ENCODE measurements at places on chromosomes 5 and 9.
A peak's percentile ranks its signal among the peaks of the same experiment; 100 is the strongest.

GRCh38 chr9:89902450-89903140 is 297.8 kb downstream of the GADD45G start:
- no peak for DNase-seq

GRCh38 chr5:162703914-162704313 is 636.3 kb downstream of the GABRG2 start:
- DNase-seq: no peak

- DNase-seq: no peak
These were observed at the start of gene IL11RA for GRCh38 chr9:34651876-34652601. Gene IL11RA, plus strand, starts transcription at chr9:34652185. Its CDS starts 3,033 bp downstream, at chr9:34655218.

DNA sequence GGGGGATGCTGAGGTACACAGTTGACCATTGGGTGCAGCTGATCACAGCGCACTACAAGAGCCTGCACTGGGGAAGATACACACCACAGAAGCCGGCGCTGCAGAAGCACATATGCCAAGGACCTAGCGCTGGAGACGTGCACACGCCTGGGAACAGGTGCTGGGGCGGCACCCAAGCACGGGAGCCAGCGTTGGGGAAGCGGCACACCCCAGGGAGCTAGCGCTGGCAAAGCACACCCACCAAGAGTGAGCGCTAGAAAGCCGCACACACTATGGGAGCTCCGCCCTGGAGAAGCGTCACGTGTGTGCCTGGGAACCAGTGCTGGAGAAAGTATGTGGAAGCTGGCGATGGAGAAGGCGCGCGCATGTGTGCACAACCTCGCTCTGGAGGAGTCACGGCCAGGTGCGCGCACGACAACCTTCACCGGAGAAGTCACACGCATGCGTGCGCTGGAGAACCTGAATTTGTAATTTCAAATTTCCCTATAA is 4.5 kb downstream of the FANCC start:
- no peak for DNase-seq

DNA sequence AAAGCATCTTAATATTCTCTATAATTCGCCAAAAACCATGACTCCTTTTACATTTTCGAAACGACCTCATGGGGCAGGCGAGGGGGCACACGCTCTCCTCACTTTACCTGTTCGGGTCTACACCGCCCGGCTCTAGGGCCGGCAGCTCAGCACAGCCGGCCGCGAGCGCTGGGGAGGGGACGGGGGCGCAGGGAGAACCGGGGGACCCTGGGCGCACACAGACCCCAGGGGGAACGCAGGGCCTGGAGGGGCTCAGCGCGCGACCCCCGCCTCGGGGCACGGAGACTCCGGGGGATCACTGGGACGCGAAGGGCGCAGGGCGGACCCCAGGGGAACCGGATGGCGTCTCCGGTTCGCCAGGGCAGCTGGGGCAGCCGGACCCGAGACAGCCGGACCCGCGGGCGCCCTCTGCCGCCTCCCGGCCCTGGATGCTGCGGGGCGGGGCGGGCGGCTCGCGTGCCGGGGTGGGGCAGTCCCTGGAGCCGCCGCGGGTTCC is at the start of gene AHRR:
TSS of gene AHRR (plus strand) at position 485 of the 496 bp plus-strand sequence. CDS start 22,189 bp downstream, outside the sequence.
- DNase-seq: peak; percentile 89

- no peak for DNase-seq
These were observed 59.6 kb upstream of the SLC27A6 start for GRCh38 chr5:128905568-128906110.

- DNase-seq: no peak
These were observed 43.5 kb downstream of the SH3PXD2B start for GRCh38 chr5:172410662-172411483.

GRCh38 chr9:135048758-135049444 is 38.6 kb upstream of the OLFM1 start:
- no peak for DNase-seq

GRCh38 chr9:33184963-33185362 is 17.8 kb upstream of the B4GALT1 start:
- DNase-seq: no peak

DNA sequence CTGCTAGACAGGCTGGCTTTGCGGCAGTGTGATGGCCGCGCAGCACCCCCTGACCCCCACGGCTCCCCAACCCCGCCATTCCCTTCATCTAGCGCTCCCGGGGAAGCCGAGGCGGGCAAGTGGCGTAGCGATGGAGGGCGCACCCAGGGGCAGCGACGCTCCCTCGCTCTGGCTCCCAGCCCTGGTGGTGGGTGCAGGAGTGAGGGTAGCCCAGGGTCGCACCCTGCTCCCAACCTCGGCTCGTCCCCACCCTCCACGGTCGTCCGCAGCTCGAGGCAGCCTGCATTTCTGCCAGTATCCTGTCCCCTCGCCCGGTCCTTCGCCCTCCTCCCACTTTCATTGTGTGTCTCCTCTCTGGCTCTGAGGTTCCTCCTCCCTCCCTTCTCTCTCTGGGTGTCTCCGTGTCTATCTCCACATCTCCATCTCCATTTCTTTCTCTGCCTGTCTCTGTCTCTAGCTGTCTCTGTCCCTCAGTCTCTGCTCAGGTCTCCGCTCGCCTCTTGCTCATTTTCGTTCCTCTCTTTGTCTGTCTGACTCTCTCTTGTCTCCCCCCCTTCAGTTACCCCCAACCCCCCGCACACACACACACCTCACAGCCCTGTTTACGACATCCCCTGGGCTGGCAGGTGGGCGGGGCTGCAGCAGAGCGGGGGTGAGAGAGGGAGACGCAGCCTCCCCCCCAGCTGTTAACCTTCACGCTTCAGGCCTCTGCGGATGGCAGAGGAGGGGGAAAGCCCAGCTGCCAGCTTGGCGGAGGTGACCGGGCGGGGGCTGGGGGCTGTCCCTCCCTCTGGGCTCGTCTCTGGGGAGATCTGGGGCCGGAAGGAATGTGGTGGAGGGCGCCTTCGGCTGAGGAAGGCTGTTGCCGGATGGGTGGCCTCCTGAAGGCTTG is 48.7 kb upstream of the PSD2 start:
- DNase-seq: peak; percentile 60

- DNase-seq: no peak
These were observed 254.6 kb downstream of the FSTL4 start for GRCh38 chr5:133357758-133358157.

- no peak for DNase-seq
These were observed 102.5 kb downstream of the GPBP1 start for GRCh38 chr5:57276353-57276752.

GRCh38 chr5:176854164-176854563 is 43.8 kb downstream of the UNC5A start:
- no peak for DNase-seq

DNA sequence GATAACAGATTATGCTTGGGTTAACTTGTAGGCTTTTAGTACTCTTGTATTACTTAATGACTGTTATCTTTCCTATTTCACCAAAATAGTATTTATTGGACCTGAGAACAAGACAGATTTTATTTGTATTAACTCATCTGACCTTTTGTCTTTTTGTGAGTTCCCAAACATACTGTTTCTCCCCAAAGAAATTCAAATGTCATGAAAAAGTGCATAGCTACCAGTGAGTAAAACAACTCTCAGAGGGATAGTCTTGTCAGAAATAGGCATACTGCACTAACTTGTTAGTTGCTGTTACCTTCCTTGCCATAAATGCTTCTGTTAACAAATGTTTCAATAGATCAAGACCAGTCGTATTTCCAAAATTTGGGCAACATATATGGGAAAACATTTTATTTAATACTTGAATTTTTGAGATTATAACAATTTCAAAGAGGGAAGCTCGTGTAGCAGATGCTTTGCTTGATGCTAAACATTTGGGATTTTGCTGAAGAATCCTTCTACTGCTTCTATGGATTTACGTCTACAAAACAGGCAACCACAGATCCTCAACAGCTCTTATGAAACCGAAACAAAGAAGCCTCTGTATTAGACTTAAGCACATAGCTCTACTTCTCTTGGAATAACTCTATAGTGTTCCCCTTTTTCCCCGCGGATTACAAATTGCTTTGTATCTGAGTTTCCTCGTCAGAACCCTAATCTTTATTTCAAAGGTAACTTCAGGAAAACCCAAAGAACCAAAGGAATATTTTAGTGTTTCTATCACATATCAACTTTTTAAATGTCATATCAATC is 248.8 kb downstream of the MCTP1 start:
- no peak for DNase-seq

DNA sequence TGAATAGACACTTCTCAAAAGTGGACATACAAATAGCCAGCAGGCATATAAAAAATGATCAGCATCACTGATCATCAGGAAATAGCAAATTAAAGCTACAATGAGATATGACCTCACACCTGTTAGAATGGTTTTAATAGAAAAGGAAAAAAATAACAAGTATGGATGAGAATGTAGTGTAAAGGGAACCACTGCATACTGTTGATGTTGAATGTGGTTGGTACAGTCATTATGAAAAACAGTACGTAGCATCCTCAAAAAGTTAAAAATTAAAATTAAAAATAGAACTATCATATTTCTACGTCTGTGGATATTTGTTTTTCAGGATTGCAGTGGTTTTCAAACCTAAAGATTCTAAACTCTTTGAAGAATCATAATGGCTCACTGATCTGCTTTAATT is 215.1 kb upstream of the NREP start:
- DNase-seq: no peak

GRCh38 chr9:77954013-77954665 is 77.5 kb downstream of the GNAQ start:
- DNase-seq: no peak

GRCh38 chr5:180806351-180807011 is 3.9 kb upstream of the MGAT1 start:
- DNase-seq: no peak

DNA sequence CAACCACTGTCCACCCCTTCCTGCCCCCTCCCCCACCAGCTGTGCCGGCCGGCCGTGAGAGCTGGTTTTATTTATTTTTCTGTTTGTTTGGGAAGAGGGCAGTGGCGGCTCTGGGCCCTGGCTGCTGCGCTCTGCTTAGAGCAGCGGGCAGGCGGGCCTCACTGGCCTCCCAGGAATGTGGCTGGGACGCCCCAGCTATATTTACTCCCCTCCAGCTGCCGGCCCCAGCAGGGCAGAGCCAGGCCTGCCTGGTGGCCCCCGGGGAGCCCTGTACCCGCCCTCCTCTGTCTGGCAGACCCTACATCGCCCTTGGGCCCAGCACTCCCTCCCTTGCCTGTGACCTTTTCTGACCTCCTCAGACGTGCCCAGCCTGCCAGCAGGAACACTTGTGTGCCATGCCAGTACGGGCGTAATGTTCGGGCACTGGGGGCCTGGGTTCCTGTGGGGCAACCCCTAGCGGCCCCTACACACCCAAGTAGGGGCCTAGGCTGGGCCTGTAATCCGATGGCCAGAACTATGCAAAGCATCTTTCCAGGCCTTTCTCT is 7.7 kb downstream of the CXXC5 start:
- no peak for DNase-seq

- DNase-seq: no peak
These were observed 69.9 kb upstream of the OR2K2 start for GRCh38 chr9:111399772-111400563.

DNA sequence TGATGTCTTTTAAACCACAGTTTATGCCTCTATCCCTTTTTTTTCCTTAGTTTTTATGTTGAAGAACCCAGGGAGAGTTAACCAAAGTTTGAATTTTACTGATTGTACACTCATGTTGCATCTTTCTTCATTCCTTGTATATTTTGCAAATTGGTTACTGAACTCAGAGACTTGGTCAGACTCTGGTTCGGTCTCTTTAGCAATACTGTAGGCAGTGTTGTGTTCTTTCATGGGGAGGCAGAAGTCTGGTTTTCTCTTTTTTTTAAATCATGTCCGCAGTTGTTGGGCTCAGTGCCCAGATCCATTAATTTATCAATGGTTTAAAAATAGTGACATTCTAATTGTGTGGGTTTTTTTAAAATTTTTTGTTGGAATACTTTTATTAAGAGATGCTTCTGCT is 23.4 kb downstream of the UBE2R2 start:
- DNase-seq: no peak

- DNase-seq: no peak
These were observed 562.6 kb downstream of the NR2F1-AS1 start for GRCh38 chr5:93018461-93018860.

DNA sequence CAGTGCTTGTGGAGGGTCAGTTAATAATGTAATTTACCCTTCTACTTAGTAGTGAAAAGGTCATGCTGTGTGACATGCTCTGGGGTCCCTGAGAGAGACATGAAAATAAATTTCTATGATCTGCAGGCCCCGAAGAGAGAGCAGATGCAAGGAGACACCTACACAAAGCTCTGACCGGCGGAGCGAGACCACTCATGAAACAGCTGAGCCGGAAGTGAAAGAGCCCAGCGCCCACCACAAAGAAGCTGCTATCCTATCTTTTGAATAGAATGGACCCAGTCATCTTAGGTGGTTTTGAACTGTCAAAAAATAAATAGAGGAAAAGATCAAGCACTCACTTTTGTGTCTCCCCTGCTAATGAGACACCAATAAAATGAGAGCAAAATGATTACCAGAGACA is 190.0 kb downstream of the MED10 start:
- DNase-seq: peak; percentile 34

DNA sequence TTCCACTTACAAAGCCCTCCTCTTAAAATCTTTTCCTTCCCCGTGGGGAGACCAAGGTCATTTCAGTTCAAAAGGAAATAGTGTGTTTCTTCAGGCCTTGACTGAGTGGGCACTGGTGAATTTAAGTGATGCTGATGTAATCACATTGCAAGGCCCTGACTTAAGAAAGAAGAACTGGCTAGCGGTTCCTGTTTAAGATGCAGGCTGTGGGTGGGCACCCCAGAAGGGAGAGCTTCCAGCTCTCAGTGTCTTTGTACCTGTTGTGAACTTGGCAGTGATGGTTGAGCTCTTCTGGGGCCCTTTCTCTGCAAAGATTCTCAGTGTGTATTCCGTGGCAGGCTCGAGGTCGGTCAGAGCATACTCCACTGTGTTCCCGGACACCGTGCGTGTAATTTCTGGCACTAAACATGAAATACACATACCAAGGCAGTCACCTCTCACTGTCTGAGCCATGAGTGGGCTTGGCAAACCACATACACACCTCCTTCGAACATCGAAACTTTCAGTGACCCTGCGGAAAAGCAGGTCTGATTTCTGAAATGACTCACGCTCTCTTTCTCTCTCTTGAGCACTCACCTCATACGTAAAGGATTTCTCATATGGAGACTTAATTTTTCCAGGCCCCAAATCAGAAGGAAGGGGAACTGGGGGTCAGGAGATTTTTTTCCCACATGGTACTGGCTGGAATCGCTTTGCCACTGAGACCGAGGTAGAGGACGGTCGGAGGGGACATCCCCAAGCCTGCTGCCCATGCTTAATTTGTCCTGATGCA is 81.9 kb downstream of the TNC start:
- peak; percentile 29 for DNase-seq

DNA sequence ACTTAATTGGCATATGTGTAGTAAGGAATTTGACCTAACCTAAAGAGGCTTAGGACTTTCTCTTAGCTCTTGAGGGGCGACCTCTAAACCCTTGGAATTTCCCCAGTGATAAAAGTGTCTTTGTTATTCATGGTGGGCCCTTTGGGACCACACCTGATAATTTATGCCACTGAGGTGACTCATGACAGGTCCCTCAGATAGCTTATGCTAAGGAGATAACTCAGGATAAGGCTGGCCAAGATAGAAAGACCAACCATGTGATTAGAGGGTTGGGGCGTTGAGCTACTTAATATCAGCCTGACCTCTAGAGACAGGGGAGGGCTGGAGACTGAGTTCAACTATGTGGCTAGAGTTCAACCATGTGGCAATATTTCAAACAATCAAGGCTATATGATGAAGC is 218.1 kb downstream of the AP3B1 start:
- no peak for DNase-seq

GRCh38 chr5:178232124-178232919 is at the start of gene PHYKPL:
Gene PHYKPL, minus strand, starts transcription at chr5:178232802. Its CDS starts 252 bp downstream, at chr5:178232550.
- DNase-seq: peak; percentile 77

- DNase-seq: no peak
These were observed 73.5 kb downstream of the MFAP3 start for GRCh38 chr5:154112255-154112654.

GRCh38 chr9:76151267-76151666 is 243.0 kb downstream of the RFK start:
- DNase-seq: no peak

- DNase-seq: no peak
These were observed 313 bp downstream of the LCN12 start for GRCh38 chr9:136952321-136952850.
